Dorsolateral prefrontal cortex (tissue), 122 donors: ENCODE measurements at places on chromosomes 1 and 21. TPM values are rescaled to one million over a fixed set of nuclear protein-coding genes. Genes with fewer than 3 reads are reported as not detected.

DNA sequence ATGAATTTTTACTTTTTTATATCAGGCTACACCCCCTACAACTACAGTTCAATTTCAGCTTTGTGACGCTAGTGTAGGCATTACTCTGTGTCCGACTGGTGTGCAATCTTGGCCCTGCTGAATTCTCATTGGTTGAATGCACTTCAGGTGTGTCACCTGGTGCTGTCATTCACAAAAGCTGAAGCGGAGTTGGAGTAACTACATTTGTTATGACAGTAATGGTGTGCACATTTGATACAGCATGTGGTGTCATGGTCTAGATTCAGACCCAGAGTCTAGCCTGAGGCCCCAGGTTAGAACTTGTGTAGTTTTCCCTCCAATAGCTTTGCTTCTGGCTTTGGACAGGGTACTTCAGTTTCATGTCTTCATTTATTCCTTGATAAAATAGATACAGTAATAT lies 88.7 kb downstream of the C1orf94 start:
- DNase-seq, result no peak

DNA sequence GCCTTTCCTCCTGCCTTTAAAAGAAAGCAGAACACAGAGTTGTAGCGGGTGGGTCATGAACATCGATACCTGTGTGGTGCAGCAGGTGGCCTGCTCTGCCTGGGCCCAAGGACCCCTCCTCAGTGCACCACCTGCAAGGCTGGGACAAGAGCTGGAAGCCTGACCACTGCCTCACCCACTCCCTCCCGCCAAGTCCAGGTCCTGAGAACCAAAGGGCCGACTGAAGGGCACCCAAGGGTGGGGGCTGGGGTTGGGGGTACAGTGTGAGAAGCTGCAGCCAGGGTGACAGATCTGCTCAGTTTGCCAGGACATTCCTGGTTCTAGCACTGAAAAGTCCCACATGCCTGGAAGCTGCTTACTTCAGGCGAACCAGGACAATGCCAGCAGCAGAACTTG lies 36.1 kb downstream of the NTPCR start:
- no peak for DNase-seq

GRCh38 chr1:175090780-175091179 lies 23.1 kb downstream of the TNN start:
- DNase-seq, result no peak

GRCh38 chr1:154736841-154737240 lies 128.9 kb upstream of the ADAR start:
- peak; percentile 19 for DNase-seq

Gene CYP4Z1
- total RNA-seq, result 1.8 TPM
